ENCODE measurements at places on chromosomes 6 and 20. TPM values are rescaled to one million over a fixed set of nuclear protein-coding genes. Genes with fewer than 3 reads are reported as not detected.

GRCh38 chr20:53708129-53708968 is 114.7 kb upstream of the ZNF217 start:
- no peak for DNase-seq

GRCh38 chr6:1105833-1106400 is 206.0 kb upstream of the FOXQ1 start:
- DNase-seq = no peak

ZC2HC1B gene
- not detected for total RNA-seq

LBP gene
- not detected for total RNA-seq

OR2B6 gene
- total RNA-seq = not detected

SLC17A3 gene
- total RNA-seq = not detected

Measured in osteocyte (in vitro differentiated cells).